ENCODE measurements at places on chromosomes 6 and 20.
A peak's percentile ranks its signal among the peaks of the same experiment; 100 is the strongest.

GRCh38 chr6:130761286-130761685 is 65.9 kb upstream of the SMLR1 start:
- DNase-seq: no peak

DNA sequence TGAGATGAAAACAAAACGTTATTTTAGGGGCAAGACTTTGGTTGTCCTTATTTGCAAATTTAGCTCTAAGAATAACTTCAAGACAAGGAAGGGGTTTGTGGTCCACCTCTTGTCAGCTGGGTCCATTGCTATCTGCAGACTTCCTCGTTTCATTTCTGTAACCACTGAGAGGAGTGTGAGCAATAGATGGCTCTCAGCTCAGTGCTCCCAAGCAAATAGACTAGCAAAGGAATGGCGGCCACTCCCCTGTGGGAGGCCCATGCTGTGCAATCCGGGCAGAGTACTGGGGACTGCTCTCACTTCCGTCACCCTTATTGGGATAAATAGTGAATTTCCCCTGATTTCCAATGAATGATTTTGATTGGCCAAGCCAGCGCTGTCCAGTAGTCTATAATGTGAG is 176.6 kb downstream of the ZDHHC14 start:
- DNase-seq: no peak

- no peak for DNase-seq
Observed at GRCh38 chr6:154931711-154932424, 63.2 kb upstream of the TIAM2 start.

GRCh38 chr6:150764334-150765066 is 101.0 kb upstream of the MTHFD1L start:
- DNase-seq: no peak

- DNase-seq: no peak
Observed at GRCh38 chr6:160272707-160273106, 14.1 kb upstream of the SLC22A2 start.

- DNase-seq: no peak
Observed at GRCh38 chr6:53593001-53593488, 48.1 kb upstream of the GCLC start.

DNA sequence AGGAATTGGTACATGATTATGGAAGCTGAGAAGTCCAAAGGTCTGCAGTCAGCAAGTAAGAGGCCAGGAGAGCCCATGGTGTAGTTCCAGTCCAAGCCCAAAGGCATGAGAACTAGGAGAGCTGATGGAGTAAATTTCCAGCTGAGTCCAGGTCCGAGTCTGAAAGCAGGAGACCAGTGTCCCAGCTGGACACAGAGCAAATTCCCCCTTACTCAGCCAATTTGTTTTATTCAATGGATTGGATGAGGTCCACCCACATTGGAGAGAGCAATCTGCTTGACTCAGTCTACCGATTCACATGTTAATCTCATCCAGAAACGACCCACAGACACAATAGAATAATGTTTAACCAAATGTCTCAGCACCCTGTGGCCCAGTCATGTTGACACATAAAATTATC is 14.9 kb downstream of the TMEM181 start:
- DNase-seq: no peak

- DNase-seq: no peak
Observed at GRCh38 chr6:144334150-144334708, 49.1 kb downstream of the UTRN start.

GRCh38 chr20:6765469-6766058 is 1.9 kb upstream of the BMP2 start:
- peak; percentile 49 for DNase-seq

GRCh38 chr20:23024701-23025100 is 10.4 kb upstream of the SSTR4 start:
- no peak for DNase-seq

GRCh38 chr6:27605401-27606342 is 132.8 kb upstream of the ZNF184 start:
- peak; percentile 86 for DNase-seq

GRCh38 chr6:152642578-152643375 is 5.6 kb upstream of the SYNE1 start:
- peak; percentile 69 for DNase-seq

- DNase-seq: no peak
Observed at GRCh38 chr20:23702021-23702420, 13.2 kb upstream of the CST4 start.

GRCh38 chr20:44019638-44020335 is 105.1 kb downstream of the TOX2 start:
- DNase-seq: no peak

DNA sequence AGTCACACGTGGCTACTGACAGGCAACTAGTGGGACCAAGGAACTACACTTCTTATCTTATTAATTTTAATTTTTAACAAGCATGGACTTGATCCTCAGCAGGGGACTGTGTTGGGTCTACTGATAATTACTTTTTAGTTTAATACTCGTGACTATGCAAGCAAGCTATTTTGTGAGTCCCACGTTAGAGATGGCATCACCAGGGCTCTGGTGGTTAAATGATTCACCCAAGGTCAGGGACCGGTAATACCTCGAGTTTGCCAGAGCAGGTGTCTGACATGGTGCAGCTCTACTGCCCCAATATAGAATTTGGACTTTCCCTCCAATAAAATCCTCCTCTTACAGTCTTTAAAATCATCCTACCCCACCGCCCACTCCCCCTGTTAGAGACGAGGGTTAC is 98.6 kb upstream of the RIN2 start:
- no peak for DNase-seq

GRCh38 chr6:105785066-105785811 is 300.9 kb upstream of the PRDM1 start:
- DNase-seq: no peak

GRCh38 chr6:125835221-125835744 is 44.5 kb downstream of the NCOA7 start:
- DNase-seq: peak; percentile 31

DNA sequence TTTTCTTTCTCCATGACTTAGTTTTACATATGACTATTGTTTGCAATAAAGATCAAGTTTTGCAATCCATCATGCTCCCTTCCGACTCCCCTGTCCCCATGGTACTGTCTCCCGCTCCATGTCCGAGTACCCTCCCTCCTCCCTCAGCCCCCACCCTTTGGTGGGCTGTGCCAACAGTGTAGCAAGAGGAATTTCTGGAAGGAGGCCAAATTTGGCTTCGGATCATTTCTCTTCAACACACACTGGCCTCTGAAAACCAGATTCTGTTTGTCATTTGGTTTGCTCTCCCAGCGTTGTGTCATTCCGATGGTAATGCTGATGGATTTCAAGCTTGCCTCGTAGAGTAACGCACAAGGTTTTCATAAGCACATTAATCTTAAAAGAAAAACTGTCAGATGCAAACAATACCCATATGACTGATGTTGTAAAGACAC is 22.9 kb upstream of the PAX1 start:
- no peak for DNase-seq

GRCh38 chr20:62050166-62051120 is 15.2 kb downstream of the TAF4 start:
- DNase-seq: no peak

GRCh38 chr6:168319279-168320111 is at the start of gene DACT2:
Gene DACT2, minus strand, starts transcription at chr6:168319777. Its CDS starts 144 bp downstream, at chr6:168319633.
- peak; percentile 63 for DNase-seq

DNA sequence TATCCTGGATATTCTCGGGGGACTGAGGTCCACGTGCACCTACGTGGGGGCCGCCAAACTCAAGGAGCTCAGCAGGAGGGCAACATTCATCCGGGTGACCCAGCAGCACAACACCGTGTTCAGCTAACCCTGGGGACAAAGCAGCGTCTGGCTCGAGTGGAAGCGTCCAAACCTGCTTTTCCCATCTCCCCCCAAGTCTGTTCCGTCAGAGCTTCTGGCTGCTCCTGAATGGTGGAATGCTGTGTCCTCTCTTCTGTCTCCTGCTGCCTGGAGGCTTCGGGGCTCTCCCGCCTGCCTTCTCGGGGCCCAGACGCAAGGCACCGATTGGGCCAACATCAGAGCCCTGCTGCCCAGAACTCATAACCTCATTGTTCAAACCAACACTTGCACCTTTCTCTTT is 56.7 kb downstream of the GMPR start:
- DNase-seq: no peak

- peak; percentile 61 for DNase-seq
Observed at GRCh38 chr6:20403766-20404640, 2.3 kb downstream of the E2F3 start.

- DNase-seq: peak; percentile 64
Observed at GRCh38 chr6:11653028-11653583, 115.6 kb downstream of the TMEM170B start.

DNA sequence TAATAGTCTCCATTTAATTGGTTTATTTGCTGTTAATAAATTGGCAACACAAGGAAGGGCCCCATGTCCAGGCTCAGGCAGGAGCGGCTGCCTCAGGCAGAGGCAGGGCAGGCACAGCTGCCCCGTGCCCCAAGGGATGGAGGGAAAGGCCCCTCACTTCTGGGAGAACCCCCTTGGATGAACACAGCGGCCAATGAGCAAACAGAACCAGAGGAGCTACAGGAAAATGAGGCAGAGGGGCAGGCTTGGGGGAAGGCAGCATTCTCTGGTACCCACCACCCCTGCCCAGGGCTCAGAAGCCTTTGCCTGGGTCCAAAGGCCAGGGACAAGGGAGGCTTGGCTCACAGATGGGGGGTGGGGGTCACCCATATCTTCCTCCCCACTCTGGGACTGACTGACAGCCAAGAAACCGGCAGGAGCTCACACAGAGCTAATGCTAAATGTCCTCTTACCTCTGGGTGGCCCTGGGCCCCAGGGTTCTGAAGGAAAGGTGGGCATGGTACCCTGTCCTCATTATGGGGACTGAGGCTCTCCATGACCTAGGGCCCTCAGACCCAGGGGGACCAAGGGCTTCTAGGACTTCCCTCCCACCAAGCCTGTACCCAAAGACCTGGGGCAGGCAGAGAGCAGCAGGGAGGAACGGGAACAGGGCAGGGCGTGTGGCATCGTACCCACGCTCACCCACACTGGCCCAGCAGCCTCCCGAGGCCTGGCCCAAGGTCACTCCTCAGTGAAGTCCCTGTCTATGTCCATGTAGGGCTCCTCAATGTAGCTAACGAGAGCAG is 47.0 kb downstream of the MYH7B start:
- no peak for DNase-seq

- peak; percentile 11 for DNase-seq
Observed at GRCh38 chr6:149318581-149319286, 1.2 kb downstream of the TAB2 start.

DNA sequence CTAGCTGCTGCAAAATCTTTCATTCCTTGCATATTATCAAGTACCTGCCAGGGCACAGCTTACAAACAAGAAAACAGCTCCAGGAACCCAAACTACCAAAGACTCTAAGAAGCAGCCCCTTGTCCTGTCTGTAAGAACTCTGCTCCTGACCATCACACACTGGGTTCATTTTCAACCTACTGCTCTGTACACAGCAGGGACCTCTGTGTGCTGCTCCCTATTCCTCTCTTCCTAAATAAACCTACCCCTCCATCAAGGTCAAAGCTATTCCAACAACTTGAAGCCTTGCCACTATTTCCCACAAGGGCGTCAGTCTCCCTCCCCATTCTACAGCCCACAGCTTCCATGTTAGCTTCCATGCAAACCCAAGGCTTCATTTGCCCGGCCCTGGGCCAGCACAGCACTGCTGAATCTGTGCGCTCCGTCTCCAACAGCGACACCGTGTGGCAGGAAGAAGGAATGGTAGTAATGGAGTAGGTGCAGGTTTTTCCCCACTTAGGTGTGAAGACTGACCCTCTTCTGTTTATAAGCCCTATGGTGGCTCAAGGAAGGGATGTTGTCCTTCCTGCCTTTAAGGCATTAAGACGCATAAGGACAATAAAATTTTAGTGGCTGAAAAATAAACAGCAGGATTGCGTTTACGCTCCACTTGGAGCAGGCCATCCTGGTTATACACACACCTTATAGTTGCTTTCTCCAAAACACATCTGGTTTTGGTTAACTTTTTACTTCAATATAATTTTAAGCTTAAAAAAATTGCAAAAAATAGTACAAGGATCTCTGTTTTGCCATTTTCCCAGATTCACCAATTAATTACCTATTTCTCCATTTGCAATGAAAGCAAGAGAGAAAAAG is 115.2 kb upstream of the NXT1 start:
- peak; percentile 72 for DNase-seq

DNA sequence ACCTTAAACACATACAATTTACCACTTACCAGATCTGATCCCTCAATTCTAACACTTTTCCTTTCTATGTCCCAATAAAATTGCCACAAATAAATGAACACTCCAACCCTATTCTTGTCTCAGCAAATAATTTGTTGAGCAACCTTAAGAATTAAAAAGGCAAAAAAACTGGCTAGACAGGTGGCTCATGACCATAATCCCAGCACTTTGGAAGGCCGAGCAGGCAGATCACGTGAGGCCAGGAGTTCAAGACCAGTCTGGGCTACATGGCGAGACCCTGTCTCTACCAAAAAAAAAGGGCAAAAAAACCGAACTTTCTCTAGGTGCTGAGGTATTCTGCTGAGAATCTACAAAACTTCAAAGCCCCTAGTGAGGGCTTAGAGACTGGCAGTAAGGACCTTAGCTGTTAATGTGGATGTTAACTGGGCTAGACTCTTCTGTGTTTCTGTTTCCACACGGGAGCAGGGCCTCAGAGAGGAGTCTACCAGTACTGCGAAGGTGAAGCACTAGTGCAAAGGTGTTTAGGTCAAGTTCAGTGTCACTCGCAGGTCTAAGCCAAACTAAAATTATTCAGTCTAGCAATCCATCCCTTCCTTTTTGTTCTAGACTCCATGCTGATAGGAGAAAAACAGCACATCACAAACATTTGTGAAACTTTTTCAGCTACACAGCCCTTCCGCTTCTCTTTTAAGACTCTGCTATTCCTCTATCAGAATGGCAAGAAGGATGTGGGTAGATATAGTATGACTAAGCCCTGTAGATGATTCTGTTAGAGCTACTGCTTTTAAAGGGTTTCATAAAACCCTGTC is 2.6 kb downstream of the FASTKD5 start:
- no peak for DNase-seq

DNA sequence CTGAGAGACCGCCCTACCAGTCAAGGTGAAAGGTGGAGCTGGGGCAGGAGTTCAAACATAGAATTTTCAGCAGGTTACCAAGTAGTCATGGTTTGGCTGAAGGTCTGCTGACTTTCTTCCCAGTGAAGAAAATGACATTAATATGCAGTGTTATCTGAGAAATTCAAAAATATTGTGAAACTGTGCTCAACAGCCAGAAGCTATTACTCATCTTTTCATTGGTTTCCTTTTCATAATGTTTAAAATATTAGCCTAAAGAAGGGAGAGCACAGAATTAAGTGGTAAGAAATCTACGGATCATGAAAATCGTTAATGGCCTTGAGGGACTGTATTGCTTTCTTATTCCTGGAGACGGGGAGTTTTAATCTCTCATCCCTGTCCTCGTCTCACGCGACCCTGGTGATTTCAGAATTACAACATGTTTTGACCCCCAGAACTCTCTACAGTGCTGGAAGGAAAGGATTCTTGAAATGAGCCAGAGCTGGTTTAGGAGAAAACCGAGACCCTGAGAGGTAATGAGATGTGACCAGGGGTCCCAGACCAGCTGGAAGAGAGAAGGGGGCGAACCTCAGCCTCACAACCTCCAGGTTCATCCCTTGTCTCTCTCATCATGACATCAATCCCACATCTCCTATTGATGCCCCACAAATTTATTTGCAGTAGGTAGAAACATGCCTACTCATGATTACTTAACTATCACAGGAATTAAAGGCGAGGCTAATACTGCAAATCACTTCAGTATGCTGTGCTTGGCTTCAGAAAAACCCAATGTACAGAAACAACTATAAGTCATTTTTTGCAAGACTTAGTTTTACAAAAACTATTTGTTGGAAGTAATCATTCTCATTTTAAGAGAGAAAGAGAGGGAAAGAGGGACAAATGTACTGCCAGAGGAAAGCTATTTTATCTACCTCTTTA is 209.5 kb downstream of the FNDC1 start:
- no peak for DNase-seq
